HTR-8/SVneo (cell line): ENCODE measurements at places on chromosomes 12 and 14.
A peak's percentile ranks its signal among the peaks of the same experiment; 100 is the strongest.

GRCh38 chr12:7096006-7096932 lies 4.0 kb upstream of the C1R start:
- no peak for DNase-seq

- DNase-seq = no peak
Measured at GRCh38 chr12:13175499-13175898, 21.0 kb upstream of the EMP1 start.

GRCh38 chr14:30620178-30620577 lies 1.9 kb upstream of the SCFD1 start:
- DNase-seq = peak; percentile 67

DNA sequence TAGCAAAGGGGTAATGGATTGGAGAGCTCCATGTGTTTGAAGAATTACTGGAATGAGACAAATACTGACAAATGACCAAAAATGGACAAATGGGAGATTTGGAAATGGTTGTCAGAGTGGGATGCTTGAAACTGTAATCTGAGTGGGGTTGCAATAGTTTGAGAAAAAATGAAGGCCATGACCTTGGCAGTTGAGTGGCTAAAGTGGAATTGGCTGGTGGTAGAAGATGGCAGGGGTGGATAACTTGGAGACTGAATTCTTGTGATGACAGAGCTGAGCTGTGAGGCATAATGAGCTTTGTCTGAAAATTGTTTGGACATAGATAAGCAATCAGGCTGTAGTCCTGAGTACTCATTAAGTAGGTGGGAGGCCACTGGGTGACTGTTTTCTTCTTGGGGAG lies 222.5 kb upstream of the PRICKLE1 start:
- DNase-seq = no peak

DNA sequence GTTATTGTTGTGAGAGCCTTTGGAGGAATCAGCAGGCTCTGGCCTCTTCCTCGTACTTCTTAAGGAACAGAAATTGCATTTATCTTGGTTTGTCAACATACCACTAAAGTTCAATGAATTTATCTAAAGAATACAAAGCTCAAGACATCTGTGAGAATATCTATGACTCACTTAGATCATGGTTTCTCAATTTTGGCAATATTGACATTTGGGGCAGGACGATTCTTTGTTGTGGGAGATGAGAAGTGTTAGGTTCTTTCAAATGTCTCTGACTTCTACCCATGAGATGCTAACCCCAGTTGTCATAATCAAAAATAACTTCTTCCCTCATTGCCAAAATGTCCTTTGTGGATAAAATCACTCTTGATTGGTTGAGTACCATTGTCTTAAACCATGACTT lies 1190.3 kb downstream of the GALC start:
- DNase-seq = no peak

DNA sequence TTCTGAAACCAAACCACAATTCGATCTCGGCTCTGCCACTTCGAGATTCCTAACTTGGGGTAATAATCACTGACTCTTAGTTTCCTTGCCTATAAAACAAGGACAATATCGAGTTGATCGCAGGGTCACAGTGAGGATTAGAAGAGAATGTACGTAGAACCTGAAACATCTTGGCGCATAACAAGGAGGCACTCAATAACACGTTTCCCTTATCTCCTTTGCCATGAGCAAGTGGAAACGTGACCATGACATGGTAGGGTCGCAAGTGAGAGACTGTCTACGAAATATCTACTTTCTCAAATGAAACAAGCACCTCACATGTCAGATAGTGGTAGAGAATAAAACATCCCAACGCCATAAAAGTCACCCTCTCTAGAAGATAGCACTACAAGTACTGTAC lies 2.3 kb downstream of the DICER1 start:
- no peak for DNase-seq

DNA sequence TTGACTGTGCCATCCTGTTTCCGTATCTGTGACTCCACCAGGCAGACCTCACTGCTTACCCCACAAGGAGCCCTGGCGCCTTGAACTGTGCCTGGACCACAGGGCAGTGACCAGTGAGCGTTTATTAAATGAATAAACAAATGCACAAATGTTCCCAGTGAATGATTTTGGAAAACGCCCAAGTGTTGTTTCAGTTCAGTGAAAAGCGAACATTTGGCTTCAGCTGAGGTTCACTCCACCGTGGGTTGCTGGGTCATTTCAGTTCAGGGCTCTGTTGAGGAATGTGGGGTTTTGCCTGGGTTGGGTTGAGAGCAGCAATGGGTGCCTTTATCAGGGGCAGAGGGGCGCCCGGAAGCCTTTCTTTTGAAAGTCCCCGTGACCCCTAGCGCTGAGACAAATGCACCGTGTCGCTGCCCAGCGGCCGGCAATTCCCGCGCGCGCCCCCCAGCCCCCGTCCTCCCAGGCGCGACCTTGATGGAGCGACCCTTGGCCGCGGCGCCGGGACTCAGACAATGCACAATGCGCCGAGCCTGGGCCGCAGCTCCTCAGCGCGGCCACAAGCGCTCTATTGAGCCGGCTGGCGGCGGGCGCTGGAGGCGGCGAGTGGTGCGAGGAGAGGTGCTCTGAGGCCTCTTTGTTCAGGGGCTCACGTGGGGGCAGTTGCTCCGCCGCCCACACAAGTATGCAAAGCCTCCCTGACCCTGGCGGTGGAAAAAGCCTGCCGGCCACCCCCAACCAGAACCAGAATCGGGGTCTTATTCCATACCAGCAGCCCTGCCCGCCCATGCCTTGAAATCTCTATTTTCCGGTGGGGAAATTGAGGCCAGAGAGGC lies 40.5 kb upstream of the CLMN start:
- DNase-seq = no peak
